Adrenal gland (tissue), 19 donors: ENCODE measurements at places on chromosomes 13 and 19.
A peak's percentile ranks its signal among the peaks of the same experiment; 100 is the strongest.

- DNase-seq: no peak
- no peaks in the 10 kb centered on the region for H3K27me3 ChIP-seq
- H3K4me1 ChIP-seq: peaks cover 14% of the 10 kb centered on the region
- no peak overlapping the region for H3K4me3 ChIP-seq
- H3K36me3 ChIP-seq: no peaks in the 10 kb centered on the region
- no peak overlapping the region for H3K27ac ChIP-seq
These were observed 4.1 kb downstream of the ENOX1 start for GRCh38 chr13:43782686-43783085.

- H3K4me3 ChIP-seq: no peak overlapping the region
- no peaks in the 10 kb centered on the region for H3K27me3 ChIP-seq
- H3K36me3 ChIP-seq: no peaks in the 10 kb centered on the region
- DNase-seq: no peak
- no peak overlapping the region for H3K27ac ChIP-seq
These were observed 1460.3 kb downstream of the UQCRFS1 start for GRCh38 chr19:27752530-27753184.

DNA sequence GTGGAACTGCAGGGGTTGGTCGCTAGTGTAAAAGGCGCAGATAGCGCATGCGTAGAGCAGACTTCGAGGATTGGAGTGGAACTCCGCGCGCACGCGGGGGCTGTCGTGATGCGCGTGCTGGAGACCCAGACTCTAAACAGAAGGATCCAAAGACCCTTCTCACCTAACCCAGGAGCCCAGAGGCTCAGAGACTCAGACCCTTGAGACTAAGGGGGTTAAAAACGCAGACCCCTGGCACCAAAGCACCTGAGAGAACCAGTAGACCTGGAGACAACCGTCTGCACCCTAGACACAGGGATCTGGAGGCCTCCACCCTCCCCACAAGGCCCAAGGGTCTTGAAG lies 567 bp upstream of the CTU1 start:
- no peak for DNase-seq
- H3K27me3 ChIP-seq: no peaks in the 10 kb centered on the region
- peaks cover 3% of the 10 kb centered on the region for H3K36me3 ChIP-seq
- peaks cover 13% of the 10 kb centered on the region for H3K4me1 ChIP-seq
- peak overlapping the region; percentile 69 for H3K4me3 ChIP-seq

GRCh38 chr19:50777830-50778303 lies 7.6 kb downstream of the GPR32 start:
- no peaks in the 10 kb centered on the region for H3K4me1 ChIP-seq
- H3K27me3 ChIP-seq: peaks cover 55% of the 10 kb centered on the region
- no peak for DNase-seq
- no peak overlapping the region for H3K27ac ChIP-seq
- H3K4me3 ChIP-seq: no peak overlapping the region

- H3K4me1 ChIP-seq: peaks cover 11% of the 10 kb centered on the region
- H3K27me3 ChIP-seq: no peaks in the 10 kb centered on the region
- no peaks in the 10 kb centered on the region for H3K36me3 ChIP-seq
- no peak overlapping the region for H3K27ac ChIP-seq
- no peak overlapping the region for H3K4me3 ChIP-seq
- no peak for DNase-seq
These were observed 11.0 kb downstream of the PNMA8B start for GRCh38 chr19:46484656-46485055.

GRCh38 chr19:40392123-40392522 lies 2.1 kb upstream of the HIPK4 start:
- no peaks in the 10 kb centered on the region for H3K27me3 ChIP-seq
- H3K36me3 ChIP-seq: no peaks in the 10 kb centered on the region
- H3K4me3 ChIP-seq: no peak overlapping the region
- no peak for DNase-seq
- no peak overlapping the region for H3K27ac ChIP-seq
